Stimulated activated CD8-positive, alpha-beta memory T cell treated with anti-CD3 and anti-CD28 coated beads, Interleukin-15, amount 100 ng/mL, for 1 hour (primary cell): ENCODE measurements at places on chromosomes 5 and 9.

- DNase-seq, result no peak
Observed at GRCh38 chr5:137611794-137612435, 112.8 kb upstream of the SPOCK1 start.

DNA sequence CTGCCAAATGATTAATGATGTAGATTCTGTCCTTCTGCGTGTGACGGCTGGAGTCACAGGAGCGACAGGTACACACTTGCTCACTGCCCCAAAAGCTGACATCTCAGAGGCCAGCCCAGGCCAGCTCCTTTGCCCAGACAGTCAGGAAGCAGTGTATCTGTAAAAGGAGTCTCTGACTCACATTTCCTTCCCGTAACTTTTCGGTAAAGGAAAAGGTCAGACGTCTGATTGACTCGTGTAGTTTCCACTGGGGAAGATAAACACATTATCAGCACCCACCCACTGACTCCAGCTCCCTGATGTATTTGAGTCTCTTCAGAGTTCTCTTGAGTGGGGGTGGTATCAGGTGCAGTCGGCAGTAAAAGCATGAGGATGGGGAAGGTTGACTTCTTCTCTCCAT, 64.4 kb upstream of the WWC1 start:
- DNase-seq, result no peak

GRCh38 chr9:89664896-89665329, 60.1 kb downstream of the GADD45G start:
- no peak for DNase-seq

DNA sequence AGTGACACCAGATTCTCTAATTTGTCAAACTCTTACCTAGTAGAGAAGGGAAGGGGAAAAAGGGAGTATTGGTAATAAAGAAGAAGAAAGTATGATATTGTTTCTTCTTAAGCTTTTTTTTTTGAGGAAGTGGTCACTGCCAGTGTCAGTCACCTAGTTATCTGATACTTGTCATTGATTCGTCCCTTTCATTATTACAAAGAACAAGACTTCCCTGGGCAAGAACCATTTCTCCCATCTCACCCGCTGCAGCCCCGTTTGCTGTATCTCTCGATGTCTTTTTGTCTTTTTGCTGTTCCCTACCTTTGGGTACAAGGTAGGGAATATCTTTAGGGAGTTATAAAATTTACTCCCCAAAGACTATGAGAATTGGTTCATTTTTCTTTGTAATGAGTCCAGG, 249.0 kb downstream of the ARHGAP26 start:
- DNase-seq, result no peak

DNA sequence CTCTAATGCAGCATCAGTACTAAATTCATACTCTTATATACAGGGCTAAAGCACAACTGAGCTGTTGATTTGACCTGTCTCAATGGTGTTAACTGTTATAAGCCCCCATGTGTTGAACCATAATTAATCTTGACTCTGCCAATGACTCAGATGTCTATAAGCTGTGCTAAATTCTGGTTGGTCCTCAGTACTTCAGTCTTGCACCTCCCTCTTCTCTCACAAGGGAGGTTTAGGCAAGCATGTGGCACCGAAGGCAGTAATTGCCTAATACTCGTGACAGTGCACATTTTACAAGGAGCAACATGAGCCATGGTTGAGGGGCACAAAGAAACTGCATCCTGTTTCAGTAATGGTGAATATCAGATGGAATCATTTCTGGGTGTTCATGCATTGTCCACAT, 255.9 kb downstream of the TRPM3 start:
- DNase-seq, result no peak

- DNase-seq, result no peak
Observed at GRCh38 chr9:127347831-127348776, 48.9 kb upstream of the SLC2A8 start.

GRCh38 chr9:11319538-11319937, 706.7 kb upstream of the PTPRD start:
- no peak for DNase-seq

GRCh38 chr5:60206234-60206633, 312.7 kb upstream of the PDE4D start:
- DNase-seq, result no peak

DNA sequence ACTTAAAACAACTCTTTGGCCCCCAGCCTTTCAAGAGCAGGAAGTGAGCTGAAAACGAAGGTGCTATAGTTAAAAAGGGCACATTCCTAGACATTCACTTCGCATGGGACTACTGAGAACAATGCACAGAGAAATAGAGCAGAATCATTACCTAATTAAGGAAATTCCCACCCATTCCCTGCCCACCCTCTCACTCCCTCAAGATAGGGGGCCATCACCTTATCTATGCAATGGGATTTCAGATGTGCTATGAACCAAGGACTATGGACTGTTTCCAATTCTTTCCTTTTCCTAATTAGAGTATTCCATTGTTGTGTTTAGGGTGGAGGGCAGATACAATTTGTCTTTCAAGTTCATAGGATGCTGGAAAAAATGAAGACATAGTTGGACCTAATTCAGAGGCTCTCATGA, 476.8 kb downstream of the CETN3 start:
- no peak for DNase-seq

GRCh38 chr5:78387468-78388153, 27.2 kb downstream of the SCAMP1 start:
- no peak for DNase-seq

GRCh38 chr9:116736399-116737151, 49.5 kb downstream of the TRIM32 start:
- DNase-seq, result no peak

DNA sequence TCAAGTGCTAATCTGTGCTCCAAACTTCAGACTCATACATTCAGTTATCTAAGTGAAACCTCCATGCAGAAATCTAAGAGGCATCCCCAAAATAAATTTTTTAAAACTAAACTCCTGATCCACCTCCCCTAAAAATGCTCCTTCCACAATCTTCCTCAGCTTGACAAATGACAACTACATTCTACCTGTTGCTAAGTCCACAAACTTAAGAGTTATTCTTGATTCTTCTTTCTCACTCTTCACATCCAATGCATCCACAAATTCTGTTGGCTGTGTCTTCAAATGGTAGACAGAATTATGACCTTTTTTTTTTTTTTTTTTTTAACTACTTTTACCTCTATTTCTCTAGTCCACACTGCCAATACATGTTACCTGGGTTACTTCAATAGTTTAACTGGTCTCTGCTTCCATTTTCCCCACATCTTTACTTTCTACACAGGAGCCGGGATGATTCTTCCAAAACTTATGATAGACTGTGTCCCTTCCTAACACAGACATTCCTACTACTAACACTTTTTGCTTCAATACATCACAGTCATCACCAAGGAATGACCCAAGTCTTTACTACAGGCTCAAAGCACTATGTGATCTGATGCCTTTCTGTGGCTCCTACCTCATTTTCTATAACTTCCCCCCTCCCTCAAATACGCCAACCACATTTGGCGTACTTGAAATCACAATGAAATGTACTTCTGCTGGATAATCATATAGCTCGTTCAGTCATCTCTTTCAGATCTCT, 143.6 kb downstream of the PDE4D start:
- no peak for DNase-seq

GRCh38 chr5:94632024-94632423, 13.6 kb downstream of the SLF1 start:
- DNase-seq, result no peak

DNA sequence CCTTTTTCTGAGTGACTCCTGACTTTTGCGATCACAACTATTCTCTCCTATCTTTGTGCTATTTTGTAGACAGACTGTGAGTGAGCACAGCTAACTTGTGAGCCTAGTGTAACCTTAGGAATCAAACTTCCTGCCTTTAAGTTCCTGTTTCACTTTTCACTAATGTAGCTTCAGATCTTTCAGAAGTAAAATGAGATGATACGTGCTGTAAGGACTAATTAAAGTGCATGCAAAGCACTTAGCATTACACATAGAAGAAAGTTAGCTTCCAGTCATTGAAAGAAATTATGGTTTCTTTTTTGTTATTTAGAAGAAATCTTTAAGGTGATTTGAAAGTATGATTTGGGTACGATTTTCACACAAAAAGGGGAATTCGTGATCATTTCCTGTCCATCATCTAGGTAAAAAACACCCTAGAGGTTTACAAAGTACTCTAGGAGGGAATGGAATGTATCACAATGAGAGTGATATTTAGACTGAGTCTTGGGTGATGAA, 122.7 kb downstream of the ST8SIA4 start:
- no peak for DNase-seq

GRCh38 chr5:129454461-129454860, 5.6 kb upstream of the ADAMTS19 start:
- DNase-seq, result no peak

DNA sequence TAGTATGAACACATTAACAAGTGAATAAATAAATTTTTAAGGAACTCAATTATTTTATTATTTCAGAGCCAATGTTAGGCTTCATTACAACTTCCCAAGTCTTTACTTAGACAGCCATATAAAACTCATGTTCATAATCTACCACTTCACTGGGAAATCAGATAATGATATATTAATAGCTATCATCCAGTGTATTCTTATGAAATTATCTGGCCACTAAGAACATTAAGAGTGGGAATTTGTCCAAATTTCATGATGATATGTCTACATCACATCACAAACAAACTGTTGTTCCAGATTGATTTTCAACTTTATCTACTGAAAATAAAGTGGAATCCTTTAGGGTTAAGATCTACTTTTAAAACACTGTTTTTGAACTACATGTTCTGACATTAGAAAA, 668.6 kb downstream of the EFNA5 start:
- no peak for DNase-seq

DNA sequence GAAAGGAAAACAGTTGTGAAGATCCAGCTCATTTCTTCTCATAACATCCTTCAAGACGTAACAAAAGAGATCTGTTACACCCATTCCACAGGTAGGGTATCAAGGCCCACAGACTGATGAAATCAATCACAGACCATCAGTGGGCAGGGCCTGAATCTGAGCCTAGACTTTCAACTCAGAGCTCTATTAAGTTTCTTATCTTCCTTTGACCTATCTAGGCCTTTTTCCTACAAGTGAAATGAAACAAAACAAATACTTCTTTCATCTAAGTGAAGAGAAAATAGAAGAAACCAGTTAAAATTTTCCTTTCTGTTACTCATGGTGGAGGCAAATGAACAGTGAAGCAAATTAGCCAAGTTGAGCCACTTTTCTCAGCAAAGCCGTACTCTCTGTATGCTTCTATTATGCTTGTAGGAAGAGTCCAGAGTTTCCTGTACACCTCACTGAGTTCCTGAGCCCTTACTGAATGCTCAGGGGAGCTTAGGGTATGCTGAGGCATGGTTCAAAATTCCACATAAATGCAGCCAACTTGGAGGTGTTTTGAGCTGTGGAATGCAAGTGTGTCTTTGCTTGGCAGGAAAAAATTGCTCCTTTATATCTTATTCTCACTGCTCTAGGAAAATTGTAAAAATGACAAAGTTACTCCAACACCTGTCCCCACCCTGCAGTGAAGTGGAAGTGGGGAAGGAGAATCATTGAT, 91.9 kb downstream of the FEM1C start:
- DNase-seq, result no peak

- no peak for DNase-seq
Observed at GRCh38 chr5:181163487-181164075, 16.2 kb downstream of the OR2V2 start.

DNA sequence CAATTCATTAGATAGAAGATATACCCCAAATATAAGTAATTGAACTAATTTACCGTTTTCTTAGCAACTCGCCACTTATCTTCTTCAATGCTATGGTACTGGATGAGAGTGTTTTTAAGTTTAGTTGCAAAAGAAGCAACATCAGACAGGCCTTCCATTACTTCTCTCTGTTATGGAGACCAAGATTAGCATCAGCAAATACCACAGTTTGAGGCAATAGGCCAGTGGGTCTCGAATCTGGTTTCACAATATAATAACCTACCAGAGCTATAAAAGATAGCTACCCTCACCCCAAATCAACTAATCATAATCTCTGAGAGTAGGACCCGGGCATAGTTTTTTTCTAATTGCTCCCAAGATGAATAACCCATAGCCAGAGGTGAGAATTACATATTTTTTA, 5.1 kb downstream of the STARD4 start:
- no peak for DNase-seq

DNA sequence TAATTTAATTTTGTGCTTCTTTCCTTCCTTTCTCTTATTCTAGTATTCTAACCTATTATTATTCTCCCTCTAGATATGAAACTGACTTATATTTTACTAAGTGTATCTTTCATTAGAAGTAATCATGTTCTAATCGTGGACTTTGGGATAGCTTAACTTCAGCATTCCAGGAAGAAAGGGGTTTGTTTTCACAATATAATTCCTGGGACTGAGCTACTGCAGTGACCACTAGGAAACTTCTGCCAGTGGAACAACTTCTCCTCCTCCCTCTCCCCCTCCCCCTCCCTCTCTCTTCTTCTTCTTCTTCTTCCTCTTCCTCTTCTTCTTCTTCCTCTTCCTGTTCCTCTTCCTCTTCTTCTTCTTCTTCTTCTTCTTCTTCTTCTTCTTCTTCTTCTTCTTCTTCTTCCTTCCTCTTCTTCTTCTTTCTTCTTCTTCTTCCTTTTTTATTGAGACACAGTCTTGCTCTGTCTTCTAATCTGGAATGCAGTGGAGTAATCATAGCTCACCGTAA, 127.9 kb downstream of the NNT start:
- no peak for DNase-seq

GRCh38 chr9:28866951-28867350, 1293.7 kb upstream of the C9orf72 start:
- DNase-seq, result no peak

DNA sequence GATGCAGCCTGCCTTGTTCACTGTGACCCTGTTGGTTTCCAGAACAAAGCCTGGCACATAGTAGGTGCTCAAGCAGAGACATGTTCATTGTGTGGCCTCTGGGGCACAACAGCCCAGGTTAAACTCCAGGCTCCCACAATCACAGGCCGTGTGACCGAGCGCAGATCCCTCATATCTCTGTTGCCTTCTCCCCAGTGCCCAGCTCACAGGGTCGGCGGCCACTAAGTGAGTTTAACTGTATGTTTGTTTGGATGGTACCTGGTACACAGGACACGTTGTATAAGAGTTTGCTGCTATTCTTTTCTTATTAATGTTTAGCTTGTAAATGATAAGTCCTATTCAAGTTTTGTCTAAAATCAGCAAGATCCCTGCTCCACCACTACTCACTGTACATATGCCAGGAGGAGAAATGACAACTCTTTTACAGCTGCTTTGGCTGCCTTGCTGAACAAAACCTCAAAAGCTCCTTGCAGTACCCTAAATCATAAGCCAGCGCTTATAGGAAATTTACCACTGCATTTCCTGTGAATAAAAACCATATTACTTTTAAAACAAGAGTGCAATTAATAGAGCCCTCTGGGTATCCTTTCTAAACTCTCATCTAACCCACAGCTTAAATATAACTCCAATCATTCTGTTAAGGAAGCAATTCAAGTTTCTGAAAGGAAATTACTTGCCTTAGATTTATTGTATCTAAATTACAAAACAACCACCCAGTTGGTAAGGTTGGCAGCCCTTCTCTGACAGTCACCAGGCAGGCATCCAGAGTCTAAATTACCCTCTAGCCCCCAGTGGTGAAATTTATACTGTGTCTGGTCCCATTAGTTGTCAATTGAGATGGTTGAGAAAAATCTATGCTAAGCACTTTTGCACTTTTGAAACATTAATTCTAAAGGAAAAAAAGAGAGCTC, 379.4 kb downstream of the SEMA5A start:
- no peak for DNase-seq

- no peak for DNase-seq
Observed at GRCh38 chr9:81669041-81669651, 20.2 kb downstream of the TLE1 start.
